ELF-1 (cell line): ENCODE measurements at places on chromosomes 5 and 9.

DNA sequence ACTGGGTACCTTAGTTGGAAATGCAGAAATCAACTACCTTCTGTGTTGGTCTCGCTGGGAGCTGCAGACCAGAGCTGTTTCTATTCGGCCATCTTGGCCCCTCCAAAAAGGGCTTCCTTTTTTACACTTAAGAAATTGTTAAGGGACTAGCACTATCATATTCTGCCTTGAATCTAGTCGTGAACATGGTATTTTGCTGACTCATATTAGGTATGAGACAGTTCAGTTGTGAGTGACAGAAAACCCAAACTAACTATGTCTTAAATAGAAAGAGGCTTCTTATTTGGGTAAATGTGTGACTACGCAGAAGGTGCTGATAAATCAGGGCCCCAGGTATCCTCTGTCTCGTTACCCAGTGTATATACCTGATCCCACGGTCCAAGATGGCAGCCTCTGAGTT is 298.2 kb downstream of the EDIL3 start:
- DNase-seq, result no peak

GRCh38 chr9:116112236-116112635 is 41.4 kb upstream of the PAPPA start:
- no peak for DNase-seq

- DNase-seq, result no peak
These were observed 150.4 kb downstream of the C5orf15 start for GRCh38 chr5:133818031-133818431.

GRCh38 chr9:126682113-126682810 is 68.5 kb downstream of the LMX1B start:
- DNase-seq, result no peak
